ENCODE measurements at places on chromosomes 7 and 10.

DNA sequence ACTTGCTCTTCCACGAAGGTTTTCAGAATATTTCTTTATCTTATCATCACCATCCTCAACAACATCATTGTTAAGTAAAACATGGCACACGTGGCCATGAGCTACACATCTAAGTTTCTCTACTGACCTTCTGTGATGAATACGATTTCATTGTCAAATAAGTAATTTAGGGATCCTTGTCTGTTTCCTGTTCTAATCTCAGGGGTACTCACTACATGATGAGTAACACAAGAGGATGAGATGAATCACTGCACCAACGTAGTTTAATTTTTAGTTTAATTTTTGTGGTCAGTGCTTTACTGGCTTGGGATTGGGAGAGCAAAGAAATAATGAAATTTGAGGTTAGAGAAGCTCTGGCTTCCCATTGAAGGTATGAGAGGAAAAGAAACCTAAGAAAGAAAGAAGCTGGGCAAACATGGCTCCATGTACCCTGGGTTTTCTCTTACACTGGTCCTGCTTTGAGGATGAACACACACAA lies 461.9 kb upstream of the KLF6 start:
- DNase-seq, result no peak

DNA sequence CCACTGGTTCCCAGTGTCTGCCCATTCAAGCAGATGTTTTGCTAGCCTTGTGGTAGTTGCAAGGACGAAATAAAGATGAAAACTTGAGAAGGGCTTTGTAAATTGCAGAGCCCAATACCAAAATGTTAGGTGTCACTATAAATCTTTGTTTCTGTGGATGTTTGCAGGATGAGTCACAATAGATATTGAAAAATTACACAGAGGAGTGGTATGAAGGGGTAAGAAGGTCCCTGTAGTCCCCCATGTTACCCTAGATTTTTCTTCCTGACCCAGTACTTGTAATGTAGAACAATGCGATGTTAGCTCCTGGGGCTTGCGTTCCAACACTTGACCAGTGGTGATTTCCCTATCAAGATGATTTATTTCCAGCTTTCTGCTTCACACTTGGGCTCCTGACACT lies 102.6 kb upstream of the LYZL1 start:
- DNase-seq, result no peak

GRCh38 chr7:100959894-100960293 lies 9.5 kb upstream of the MUC12 start:
- DNase-seq, result no peak

DNA sequence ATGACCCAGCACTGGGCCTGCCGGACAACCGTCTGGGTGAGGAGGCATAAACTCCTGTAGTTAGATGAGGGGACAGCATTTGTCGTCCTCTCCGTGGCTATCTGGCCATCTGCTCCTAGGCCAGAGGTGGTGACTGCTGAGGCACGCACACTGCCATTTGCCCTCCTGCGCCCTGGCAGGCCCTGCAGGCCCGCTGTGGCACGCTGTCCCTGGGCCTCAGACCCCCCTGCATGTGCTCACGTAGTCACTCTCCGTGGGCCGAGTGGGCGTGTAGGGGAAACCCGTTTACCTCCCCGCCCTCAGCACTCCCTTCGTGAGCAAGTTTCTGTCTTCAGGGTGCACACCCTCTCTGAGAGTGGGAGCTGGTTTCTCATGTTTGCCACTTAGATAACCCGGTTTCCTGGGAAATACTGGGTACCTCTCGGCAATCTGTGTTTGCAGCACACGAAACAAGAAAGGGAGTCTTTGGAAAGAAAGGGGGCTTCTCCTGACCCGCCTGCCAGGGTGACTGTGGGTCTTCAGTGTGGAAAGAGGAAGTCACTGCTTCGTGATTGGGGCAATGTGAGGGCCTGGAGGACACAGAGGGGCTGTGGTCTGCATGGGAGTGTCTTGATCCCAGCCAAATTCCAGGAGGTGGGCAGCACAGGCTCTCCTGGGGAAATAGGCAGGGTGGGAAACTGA lies 10.8 kb downstream of the ADAMTS14 start:
- no peak for DNase-seq

DNA sequence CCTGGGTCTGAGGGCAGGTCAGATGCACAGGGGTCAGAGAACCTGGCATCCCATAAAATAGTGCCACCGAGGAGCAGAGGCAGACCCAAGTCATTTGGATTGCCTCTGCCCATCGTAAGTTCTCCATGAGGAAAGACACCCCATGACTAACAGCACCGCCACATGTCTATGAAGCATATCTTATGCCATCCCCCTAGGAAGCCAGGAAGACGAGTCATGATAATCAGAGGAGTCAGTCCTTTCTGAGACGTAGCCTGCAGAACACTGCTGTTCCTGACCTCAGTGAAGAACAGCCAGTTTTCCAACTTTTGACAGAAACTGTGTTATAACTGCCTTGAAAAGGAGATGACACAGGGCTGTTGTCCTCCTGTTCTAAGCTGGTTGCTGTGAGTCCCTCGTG lies 51.2 kb downstream of the INSYN2A start:
- no peak for DNase-seq

GRCh38 chr10:128588402-128588801 lies 462.2 kb upstream of the MKI67 start:
- no peak for DNase-seq

DNA sequence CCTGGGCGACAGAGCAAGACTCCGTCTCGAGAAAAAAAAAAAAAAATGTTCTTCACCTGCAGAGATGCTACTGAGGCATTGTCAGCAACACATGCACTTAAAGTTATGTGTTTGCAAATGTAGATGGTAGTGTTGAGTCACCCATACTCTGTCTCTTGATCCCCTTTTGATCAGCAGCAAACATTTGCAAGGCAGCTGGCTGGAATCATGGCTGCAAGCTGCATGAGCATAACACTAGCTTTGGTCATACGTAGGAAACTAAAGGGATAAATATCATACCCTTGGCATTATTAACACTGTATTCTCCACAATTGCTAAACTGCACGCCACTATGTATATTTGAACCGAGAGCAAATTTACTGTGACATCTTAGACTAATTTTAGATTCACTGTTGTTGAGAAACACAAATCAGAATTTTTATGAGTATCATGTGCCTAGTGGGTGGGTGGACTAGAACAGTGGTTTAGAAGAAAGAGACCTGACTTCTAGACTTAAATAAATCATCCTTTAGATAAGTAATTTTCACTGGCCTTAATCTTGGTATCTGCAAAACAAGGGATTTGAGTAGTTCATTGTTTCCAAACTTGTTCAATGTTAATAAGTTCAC lies 229.3 kb upstream of the MEOX2 start:
- no peak for DNase-seq

- peak; percentile 74 for DNase-seq
Measured at GRCh38 chr7:94393246-94394108, 1.2 kb upstream of the COL1A2 start.

DNA sequence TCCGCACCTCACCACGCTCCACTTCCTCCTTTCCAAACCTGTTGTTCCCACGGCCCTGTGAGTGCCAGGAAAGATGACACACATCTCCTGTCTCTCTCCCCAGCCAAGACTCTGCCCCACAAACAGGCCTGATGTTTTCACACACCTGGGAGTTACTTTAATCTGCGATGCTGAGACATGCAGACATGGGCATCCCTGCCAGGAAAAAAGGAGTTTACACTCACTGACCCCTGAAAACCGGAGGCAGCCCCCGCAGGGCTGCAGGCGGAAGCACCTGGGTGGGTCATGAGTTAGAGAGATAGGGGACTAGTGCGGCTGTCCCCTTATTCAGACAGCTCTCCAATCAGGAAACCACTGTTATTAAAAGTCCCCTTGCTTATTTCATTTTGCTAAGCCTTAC lies 106.4 kb upstream of the CARD11 start:
- no peak for DNase-seq

- DNase-seq, result no peak
Measured at GRCh38 chr10:94192974-94193373, 169.8 kb downstream of the NOC3L start.

GRCh38 chr7:82263920-82264782 lies 179.4 kb downstream of the CACNA2D1 start:
- peak; percentile 56 for DNase-seq

DNA sequence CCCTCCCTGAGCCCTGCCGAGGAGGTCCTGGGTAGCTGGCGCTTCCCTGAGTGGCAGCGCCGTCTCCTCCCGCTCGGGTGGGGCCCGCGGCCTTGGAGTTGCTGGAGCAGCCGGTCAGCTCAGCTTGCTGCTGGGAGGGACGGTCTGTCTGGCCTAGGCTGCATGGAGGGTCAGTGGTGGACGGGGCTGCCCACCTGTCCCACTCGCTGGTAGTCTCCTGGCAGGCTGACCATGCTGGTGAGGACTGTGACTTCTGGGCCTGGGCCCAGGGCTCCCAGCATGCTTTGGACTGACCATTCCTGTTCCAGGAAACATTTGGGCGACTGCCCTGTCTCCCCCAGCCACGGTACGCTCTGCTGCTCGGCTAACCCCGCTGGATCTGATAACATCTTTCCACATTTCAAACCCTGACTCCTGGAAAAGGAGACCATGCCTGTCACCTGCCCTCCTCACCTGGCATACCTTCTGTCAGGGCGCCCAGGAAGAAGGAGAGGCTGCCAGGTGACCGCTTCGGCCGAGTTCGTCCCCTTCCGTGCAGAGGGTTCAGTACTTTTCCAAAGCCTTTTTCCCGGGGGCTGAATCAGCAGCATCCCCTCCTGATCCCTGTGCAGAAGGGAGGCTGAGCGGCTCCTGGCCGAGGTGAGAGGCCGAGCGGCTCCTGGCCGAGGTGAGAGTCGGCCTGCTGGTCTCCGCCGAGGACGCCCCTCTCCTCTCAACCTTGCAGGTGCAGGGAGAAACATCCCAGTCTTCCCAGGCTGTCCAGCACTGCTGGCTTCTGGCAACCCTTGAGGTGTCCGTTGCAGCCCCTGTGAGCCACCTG lies 43.4 kb downstream of the FAM20C start:
- no peak for DNase-seq

- DNase-seq, result no peak
Measured at GRCh38 chr10:96820765-96821164, 11.3 kb upstream of the LCOR start.

- peak; percentile 91 for DNase-seq
Measured at GRCh38 chr7:131007439-131008330, 273.7 kb upstream of the KLF14 start.

GRCh38 chr10:87058171-87058570 lies 36.5 kb downstream of the GLUD1 start:
- no peak for DNase-seq

GRCh38 chr7:112990624-112991023 lies 96.0 kb downstream of the GPR85 start:
- no peak for DNase-seq

DNA sequence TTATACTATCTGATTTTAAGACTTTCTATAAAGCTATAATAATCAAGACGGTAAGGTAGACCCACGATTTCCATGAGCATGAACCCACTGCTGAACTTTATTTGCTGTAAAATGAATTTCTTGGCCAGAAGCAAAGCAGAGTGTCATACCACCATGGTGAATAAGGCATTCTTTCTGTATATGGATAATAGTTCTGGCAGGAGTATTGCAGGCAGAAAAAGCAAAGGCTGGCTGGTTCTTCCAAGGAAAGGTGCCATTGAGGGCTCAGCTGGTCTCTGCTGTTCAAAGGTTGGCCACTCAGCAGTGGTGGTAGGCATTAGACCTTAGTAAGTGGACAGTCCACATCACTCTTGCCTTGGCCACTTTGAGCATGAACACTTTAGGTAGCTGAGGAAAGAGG lies 104.1 kb upstream of the KCNMA1 start:
- DNase-seq, result no peak

- DNase-seq, result peak; percentile 22
Measured at GRCh38 chr10:33279811-33280602, 54.5 kb downstream of the NRP1 start.

- no peak for DNase-seq
Measured at GRCh38 chr10:3754727-3755439, 30.1 kb downstream of the KLF6 start.

GRCh38 chr7:150367677-150368095 lies 936 bp upstream of the REPIN1 start:
- DNase-seq, result no peak

DNA sequence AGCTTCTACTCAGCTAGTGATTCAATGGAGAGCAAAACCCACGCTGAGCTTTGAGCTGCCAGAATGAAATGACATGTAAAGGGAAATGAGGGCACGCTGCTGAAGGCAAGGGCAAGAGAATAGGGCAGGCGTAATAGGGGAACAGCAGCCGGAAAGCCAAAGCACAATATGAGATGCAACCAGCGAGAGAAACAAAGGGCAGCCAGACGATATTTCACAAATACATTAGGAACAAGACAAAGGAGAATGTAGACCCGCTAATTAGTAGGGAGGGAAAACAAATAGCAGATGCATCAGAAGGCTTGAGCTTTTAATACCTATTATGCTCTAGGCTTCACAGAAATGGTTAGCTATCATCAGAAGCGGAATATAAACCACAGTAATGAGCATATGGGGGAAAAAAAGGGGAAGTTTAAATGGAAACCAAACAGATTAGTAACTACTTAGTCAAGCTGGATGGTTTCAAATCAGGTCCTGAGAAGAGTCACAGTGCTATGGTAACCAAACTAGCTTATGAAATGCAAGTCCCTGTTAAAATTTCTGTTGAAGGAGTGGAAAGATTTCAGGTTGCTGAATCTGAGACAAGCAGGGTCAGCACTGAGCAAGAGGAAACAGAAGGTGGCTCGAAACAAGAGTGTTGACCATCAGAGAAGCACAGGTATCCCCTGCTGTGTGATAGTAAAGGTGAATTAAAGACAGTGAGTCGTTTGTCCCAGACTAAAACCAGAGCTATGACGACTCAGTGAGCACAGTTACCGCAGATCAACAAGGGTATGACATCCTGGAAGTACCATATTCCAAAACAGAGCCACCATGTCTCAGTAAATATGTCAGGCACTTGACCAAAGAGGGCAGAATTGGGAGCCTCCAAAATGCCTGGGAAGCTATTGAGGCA lies 496.9 kb upstream of the CELF2 start:
- DNase-seq, result peak; percentile 48

DNA sequence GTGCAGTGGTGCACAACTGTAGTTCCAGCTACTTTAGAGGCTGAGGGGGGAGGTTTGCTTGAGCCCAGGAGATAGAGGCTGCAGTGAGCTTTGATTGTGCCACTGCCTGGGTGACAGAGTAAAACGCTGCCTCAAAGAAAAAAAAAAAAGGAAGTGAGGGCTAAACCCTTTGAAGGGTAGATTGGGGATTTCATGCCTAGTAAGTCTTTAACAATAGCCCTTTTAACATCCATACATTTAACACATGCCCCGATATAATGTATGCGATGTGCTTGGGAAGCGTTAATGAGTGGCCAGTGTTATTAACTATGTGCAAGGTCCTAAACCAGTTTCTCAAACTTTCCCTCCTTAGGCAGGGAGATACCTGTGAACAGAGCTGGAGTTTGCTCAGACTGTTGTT lies 229.2 kb upstream of the HPS1 start:
- no peak for DNase-seq

DNA sequence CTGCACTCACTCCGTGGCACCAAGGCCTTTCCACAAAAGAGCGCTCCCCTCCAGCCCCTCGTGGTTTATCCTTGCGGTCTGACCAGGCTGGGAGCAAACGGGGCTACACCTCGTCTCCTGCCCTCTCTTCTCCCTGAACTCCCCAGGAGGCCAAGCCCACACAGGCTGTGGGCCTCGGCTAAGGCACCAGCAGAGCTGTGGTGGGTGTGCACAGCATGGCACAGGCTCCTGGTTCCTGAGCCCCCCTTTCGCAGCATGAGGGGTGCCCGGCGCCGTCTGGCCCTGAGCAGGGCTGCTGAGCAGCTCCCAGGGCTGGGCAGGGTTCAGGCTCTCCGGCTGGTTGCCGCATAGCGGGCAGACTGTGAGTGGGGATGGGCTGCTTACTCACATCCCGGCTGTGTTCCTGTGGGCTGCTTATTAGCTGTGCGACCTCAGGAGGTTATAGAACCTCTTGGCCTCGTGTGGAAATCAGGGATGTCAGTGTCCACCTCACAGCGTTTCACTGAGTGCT lies 90.4 kb downstream of the ZMIZ1 start:
- peak; percentile 68 for DNase-seq
